Activated CD4-positive, alpha-beta T cell treated with anti-CD3 and anti-CD28 coated beads, Interleukin-2, amount 50 U/mL, for 4 hours (primary cell): ENCODE measurements at places on chromosomes 6 and 20.

DNA sequence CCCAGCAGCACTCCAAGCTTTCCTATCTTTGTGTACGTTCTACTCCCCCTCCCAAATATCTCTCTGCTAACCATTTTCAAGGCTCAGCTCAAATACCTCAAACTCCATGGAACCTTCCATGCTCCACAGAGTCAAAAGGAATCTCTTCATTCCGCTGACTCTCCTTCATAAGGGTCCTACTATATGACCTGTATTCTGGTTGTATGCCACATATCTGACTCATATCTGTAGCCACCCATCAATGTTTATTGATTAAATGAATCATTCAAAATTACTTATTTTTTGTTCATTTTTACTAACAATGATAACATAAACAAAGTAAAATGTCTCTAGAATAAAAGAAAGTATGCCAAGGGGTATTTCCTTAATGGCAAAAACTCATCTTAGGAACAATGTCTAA lies 123.2 kb downstream of the ARHGAP18 start:
- no peak for DNase-seq

DNA sequence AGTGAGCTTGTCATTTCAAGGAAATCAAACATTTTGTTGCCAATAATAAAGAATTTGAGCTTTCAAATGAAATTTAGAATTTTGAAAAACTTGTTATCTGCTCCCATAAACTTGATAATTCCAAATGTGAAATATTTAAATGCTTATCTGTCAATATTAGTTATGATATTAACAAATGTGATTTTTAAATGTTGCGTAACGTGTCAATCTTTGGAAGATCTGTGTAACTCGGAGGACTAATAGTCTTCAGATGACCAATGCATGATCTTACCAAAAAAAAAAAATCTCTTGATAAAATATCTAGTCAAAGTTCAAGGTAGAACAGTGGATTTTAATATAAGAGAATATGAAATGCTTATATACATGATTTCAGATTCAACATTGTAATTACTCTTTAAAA lies 274.5 kb upstream of the HSF2 start:
- no peak for DNase-seq

DNA sequence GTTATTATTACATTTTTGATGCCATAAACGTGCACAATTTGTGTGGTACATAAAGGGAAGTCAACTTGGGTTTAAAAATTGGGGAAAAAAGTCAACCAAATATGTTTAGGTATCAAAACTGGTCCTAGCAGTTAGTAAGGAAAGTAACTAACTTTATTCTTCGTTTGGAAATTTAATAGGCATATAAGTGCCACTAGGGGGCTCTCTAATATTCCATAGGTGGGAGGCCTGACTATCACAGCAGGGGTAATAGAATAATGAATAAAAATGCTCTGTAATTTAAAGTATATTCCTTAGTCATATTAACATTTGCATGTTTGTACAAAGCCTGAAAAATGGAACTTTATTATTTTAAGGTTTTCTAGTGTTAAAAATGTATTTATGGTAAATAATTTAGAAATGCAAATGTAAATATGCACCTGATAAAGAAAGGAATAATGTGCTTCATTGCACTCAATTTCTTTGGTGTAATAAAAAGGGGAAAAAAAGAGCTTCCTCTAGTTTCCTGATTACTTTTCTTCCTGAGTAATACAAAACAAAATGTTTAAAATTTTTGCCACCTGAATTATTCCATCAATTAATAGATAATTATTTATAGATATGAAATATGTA lies 125.7 kb upstream of the HDAC2 start:
- no peak for DNase-seq

GRCh38 chr6:137903274-137903932 lies 36.3 kb downstream of the TNFAIP3 start:
- no peak for DNase-seq

GRCh38 chr20:63351811-63352591 lies 9.1 kb downstream of the CHRNA4 start:
- no peak for DNase-seq

GRCh38 chr6:8113131-8113654 lies 10.8 kb upstream of the EEF1E1 start:
- no peak for DNase-seq

GRCh38 chr20:40274912-40275533 lies 414.0 kb downstream of the MAFB start:
- DNase-seq: no peak

- DNase-seq: no peak
Measured at GRCh38 chr6:42572523-42572922, 8.7 kb downstream of the UBR2 start.

DNA sequence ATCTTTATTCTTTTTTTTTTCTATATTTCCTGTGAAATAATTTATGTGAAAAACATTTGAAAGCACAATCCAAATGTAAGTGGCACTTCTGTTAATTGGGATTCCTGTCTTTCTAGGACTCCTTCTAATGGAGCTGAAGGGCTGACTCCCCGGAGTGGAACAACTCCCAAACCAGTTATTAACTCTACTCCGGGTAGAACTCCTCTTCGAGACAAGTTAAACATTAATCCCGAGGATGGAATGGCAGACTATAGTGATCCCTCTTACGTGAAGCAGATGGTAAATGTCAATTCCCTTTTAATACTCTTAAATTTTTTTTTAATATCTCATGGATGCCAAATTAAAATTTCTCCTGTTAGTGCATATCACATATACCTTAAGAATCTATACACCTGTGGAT lies 35.0 kb downstream of the CDC5L start:
- DNase-seq: no peak

DNA sequence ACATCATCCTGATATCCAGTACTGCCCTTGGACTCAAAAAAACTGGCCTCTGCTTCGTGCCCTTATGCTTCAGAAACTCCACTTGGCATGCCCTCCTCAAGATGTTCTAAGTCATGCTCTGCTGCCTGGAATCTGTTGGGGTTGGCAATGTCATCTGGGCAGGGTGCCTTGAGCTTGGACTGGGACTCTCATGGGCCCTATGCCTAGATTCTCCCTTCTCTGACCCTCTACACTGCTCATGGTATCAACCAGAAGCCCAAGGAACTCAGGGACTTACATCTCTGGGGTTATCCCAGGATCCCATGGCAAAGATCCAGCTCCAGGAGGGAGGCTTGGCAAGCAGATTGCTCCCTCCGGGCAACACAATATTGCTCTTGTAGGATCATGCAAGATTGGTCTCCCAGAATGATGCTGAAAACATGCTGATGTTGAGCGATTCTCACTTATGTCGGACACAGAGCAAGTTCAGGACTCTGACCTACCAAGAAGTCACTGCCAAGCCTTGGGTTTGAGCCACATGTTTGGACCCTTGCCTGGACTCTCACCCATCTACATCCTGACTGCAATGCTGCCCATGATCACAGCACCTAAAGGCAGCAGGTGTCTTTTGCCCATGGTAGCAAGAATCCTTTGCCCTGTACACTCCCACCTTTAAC lies 88.8 kb downstream of the ADAT2 start:
- no peak for DNase-seq

DNA sequence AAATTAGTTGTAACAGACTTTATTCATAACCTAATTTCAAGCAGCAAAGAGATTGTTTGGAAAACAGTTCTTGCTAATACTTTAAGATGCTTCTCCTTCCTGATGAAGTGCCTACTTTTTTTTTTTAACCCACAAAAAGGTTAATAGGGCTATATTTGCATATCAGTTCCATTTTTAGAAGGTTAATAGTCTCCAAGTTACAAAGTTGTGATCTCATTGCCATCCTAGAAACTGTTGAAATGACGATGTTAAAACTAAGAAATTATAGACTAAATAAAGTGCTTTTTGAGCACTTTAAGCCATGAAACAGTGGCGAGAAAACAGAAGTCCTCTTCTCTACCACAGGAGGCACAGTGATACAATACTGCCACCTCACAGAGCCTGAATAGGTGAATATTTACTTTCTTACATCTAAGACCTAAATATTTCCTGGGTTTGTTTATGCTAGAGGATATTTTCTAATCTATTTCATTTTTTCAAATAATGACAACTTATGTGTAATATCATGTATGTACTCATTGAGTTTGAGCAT lies 5.3 kb downstream of the RNF144B start:
- DNase-seq: no peak

GRCh38 chr20:38148328-38149102 lies 16.6 kb downstream of the TGM2 start:
- no peak for DNase-seq

- no peak for DNase-seq
Measured at GRCh38 chr20:24917056-24917455, 32.0 kb upstream of the CST7 start.

DNA sequence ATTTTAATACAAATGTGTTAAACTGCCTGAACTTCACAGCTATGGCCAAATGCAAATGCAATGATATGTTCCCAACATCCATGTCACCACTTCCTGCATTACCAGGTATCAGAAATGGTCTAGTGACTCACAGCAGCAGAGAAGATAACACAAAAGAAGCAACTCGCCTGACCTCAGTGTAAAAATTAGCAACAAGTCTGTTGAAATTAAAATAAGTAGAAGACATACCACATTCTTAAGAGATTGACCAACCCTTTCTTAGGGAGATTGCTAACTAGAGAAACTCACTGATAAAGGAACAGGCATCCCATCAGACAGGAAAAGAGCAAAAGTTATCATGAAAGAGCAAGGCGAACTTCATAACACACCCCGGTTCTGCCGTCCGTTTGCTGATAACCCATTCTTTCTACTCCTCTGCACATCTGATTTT lies 45.1 kb downstream of the RNASET2 start:
- no peak for DNase-seq

DNA sequence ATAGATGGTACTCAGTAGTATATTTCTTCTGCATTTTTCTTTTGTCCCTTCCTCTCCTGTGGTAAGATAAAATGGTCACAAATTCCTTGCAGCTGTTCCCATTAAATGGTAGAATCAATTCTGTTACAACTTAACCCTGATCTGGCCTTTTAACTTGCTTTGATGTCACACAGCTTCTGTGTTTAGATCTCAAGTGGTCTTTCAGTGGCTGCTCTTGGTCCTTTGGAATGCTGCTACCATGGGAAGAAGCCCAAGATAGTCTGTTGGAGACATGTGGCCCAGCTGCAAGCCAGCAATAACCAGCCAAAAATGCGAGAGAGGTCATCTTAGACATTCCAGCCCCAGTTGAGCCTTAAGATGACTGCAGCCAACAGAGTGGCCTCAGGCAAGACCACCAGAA lies 429.7 kb downstream of the KIF16B start:
- DNase-seq: no peak

GRCh38 chr20:15364781-15365180 lies 1027.4 kb upstream of the FLRT3 start:
- DNase-seq: no peak

DNA sequence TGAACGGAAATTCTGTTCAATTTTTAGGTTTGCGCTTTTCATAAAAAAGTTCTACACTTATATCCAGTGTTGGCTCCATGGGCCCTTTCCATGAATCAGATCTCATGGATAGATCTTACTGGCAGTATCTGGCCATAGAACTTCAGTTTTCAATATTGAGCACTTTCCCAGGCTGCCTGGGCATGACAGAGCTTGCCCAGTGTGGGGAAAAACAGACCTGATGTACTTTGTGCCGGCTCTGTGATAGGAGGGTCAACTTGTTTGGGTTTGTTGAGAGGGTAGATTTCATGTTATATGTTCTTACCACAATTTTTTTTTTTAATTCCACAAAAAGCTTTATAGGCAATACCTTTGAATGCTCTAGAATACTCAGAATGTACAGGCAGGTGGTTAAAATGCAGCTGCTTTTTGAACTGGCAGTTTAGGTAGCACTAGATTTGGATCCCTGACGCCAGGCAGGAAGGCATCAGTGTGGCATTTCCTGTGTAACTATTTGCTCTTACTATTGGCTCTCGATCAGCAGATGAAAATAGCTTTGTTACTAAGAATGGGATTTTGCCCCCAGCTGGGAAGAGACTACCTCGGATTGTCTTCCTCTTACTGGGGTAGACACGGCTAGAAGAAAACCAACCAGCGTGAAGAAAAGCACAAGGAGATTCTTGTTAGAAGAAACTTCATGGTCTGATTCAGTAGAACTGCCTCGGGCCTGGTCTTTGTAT lies 404.9 kb upstream of the SOX4 start:
- DNase-seq: no peak

GRCh38 chr6:25835442-25836283 lies 3.8 kb upstream of the SLC17A1 start:
- DNase-seq: no peak

DNA sequence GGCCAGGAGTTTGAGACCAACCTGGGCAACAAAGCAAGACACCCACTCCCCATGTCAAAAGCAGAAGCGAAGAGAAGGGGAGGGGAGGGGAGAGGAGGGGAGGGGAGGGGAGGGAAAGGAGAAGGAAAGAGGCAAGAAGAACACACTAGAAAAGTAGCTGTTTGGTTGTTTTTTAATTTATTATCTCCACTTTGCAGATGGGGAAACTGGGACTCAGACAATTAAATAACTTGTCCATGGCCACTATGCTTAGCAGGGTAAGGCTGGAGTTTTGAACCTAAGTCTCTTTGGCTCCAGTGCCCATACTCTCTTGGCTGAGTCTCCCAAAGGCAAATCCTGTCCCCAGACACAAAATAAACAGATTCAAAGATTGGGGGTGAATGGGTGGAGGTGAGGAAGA lies 12.4 kb upstream of the GHRH start:
- no peak for DNase-seq

- no peak for DNase-seq
Measured at GRCh38 chr20:22762576-22763256, 178.3 kb upstream of the FOXA2 start.

GRCh38 chr6:166467436-166468000 lies 84.8 kb upstream of the MPC1 start:
- no peak for DNase-seq

GRCh38 chr20:60695226-60696000 lies 556.6 kb upstream of the CDH4 start:
- no peak for DNase-seq

- no peak for DNase-seq
Measured at GRCh38 chr6:92827104-92827503, 592.3 kb downstream of the EPHA7 start.

DNA sequence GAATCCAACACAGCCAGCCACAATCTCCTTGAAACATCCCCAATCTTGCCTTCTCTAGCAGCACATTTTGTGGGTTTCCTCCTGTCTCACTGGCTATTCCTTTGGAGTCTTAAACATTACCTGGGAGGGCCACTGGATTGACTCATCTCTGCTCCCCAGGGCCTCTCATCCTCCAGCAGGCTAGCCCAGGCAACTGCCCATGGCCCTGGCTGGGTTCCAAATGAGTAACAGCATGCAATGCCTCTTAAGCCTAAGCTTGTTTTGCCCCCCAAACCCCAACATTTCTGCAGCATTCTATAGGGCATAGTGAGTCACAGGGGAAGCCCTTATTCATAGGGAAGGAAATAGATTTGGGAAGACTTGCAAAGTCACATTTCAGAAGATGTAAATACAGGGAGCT lies 204.9 kb downstream of the FOXA2 start:
- no peak for DNase-seq
